Mucosa of gallbladder (tissue), 1 donor: ENCODE measurements at places on chromosomes 6 and 20. TPM values are rescaled to one million over a fixed set of nuclear protein-coding genes. Genes with fewer than 3 reads are reported as not detected.
A peak's percentile ranks its signal among the peaks of the same experiment; 100 is the strongest.

- DNase-seq, result no peak
These were observed 121.3 kb downstream of the TFAP2B start for GRCh38 chr6:50939931-50940330.

- DNase-seq, result no peak
These were observed 10.5 kb downstream of the DNAH8 start for GRCh38 chr6:38725414-38726183.

DNA sequence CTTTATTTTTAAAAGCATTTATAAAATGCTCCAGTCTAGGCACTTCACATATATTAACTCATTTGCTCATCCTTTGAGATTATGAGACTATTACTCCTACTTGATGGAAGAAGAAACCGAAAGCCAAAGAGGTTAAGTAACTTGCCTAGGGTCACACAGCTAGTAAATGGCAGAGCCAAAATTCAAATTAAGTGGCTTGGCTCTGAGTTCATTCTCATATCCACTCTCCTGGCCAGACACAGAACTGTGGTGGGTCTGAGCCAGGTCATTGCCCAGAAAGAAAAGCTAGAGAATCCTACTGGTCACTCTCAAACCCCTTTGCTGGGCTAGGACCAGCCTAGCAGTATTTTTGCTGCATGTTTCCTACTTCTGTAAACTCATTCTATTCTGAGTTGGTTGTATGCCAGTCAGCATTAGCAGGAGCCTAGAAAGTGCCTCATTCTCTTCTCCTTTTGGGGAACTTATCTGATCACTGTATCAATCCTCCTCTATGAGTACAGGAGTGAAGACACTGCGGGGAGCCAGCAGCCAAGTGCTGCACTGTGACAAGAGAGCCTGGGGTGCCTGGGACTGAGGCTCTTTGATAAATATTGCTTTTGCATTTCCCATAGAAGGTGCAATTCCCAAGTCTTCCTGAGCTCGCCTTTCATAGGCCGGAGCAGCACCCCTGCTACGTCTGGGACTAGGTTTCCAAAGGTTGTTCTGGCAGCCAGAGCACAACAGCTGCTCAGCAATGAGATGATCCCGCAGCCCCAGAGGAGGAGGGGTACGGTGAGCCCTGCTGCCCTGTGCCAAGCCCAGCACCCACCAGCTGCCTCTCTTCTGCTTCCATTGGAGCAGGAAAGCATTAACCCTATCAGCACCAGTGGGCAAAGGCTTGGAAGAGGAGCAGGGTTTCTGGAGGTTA is 728.3 kb downstream of the MAFB start:
- DNase-seq, result no peak

GRCh38 chr6:57173886-57174510 is 1.9 kb downstream of the BAG2 start:
- no peak for DNase-seq

DNA sequence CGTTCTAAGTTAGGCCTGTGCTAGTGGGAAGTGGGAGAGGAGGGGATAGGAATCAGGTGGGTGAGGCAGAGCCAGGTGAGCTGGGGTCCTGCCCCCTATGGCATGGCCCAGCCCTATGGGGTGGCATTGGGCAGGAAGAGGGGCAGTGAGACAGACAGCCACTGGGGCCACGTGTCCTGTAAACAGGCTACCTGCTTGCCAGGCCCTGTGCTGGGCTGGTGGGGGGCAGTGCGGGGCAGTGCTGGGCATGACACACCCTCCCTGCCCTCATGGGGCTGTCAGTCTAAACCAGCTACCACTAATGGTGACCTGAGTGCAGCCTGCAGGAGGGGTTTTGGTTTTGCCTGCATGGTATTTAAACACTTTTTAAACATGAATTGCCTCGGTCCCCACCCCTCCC is 10.1 kb upstream of the PMEPA1 start:
- DNase-seq, result no peak

DNA sequence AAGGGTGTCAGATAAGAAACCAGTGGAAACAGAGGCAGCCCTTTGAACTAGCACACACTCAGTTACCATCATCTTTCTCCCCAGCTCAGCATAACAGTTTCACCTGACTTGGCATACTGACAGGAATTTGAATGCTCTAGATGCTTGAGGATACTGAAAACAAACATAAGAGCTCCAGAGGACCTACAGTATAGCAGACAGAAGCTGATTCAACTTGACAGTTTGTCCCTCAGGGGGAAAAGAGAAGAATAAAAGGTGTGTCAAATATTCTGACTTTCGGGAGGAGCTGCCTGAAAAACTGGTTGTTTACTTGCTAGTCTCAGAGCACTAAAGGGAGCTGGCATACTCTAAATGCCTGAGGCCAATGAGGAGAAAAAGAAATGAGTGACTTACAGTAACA is 35.1 kb downstream of the EYS start:
- DNase-seq, result no peak

- no peak for DNase-seq
These were observed 8.9 kb downstream of the ARHGAP40 start for GRCh38 chr20:38610521-38610920.

DNA sequence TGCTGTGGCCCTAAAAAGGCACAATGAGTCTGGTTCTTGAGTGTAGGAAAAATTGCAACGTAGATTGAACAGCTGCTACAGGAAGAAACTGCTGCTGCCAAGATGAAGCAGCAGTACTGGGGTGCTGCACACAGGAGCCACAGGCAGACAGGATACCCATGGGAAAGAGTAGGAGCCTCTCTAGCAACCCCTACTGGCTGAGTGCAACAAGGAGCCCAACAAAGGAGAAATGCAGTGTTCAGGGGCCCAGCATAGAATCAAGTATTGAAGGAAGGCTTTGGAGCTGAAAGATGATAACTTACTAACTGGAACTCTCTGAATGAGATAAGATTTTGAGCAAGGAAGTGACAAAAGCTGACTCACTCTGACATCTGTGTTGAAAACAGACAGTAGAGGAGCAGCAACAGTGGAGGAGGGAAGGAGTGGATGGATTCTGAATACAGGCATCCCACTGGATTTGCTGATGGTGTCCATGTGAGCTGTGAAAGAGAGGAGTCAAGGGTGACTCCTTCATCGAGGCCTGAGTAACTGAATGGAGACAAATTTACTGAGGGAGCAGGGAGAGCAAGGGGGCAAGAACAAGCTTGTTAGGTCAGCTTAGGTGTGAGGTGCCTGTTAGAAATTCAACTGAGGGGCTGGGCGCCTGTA is 534.7 kb upstream of the JARID2 start:
- DNase-seq, result peak; percentile 55

GRCh38 chr6:83770910-83771309 is 62.0 kb upstream of the SNAP91 start:
- no peak for DNase-seq

GRCh38 chr6:85126485-85127167 is 323.3 kb upstream of the NT5E start:
- DNase-seq, result peak; percentile 24

DNA sequence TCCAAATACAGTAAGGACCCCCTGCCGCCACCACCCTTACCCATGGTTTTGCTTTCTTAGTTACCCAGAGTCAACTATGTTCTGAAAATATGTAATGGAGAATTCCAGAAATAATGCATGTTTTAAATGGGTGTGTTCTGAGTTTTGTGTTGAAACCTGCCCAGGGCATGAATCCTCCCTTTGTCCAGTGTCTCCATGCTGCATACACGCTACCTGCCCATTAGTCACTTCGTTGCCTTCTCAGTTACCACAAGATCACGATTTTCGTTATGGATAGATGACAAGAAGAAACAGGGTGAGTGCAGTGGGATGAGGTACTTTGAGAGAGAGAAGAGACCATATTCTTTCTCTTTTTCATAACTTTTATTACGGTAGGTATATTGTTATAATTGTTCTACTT is 10.6 kb downstream of the FARS2 start:
- no peak for DNase-seq

GRCh38 chr6:20569000-20569610 is 34.8 kb downstream of the CDKAL1 start:
- no peak for DNase-seq

DNA sequence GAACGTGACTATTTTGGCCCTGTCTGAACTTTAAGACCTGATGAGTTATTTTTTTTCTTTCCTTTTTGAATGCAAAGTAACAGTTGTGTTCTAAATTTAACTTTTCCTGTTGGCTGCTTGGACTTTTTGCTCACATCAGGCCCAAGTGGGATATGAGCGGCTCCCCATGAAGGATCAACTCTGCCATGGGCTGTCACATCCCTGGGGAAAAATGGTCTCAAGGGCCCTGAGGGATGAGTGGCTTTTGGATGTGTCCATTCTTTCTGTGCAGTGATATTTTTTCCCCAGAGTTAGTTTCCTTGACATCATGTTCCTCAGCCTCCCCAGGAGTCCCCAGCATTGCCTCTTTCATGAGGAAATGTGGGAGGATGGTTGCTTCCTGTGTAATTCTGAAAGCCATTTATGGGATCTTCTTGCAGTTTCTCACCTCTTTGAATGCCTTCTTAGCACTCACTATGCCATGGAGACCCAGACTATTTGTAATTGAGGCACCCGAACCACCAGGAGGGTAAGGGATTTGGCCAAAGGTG is 92.5 kb downstream of the SLC24A3 start:
- no peak for DNase-seq

DNA sequence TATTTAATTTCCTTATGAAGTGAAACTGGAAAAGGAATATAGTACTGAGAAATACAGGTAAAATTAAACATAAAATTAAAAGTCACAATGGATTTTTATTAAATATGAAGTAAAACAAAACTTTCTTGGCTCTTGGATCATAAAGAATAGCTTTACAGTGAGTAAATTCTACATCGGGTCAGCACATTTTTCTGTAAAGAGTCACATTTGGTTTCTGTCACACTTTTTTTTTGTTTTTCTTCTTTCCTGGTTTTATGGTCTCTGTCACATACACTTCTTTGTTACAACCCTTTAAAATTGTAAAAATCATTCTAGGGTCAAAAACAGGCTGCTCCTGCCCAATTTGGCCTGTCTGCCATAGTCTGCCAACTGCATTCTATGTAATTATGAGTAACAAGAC is 254.4 kb upstream of the POU3F2 start:
- DNase-seq, result no peak

DNA sequence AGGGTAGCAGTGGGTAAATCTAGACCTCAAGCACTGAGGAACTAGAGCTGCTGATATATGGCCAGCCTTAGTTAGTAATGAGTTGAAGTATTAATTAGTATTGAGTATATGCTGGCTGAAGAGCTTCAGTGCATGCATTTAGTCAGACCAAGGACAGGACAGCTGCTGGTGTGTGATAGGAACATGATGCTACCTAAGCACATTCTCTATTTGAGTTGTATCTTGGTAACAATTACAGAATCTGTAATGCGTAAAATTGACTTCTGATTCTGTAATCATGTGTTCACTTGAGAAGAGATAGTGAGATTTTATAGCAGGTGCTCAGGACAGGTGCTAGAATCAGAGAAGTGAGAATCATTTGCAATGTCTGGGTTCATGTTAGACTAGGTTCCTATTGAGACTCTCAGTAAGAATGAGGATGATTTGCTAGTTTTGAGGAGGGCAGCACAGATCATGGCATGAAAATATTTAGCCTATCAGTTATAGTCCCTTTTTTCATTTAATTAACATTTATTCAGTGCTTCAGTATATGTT is 369.4 kb upstream of the HS3ST5 start:
- no peak for DNase-seq

GRCh38 chr6:139640448-139640847 is 266.0 kb upstream of the CITED2 start:
- no peak for DNase-seq

- DNase-seq, result no peak
These were observed 278.1 kb upstream of the SASH1 start for GRCh38 chr6:148064406-148065134.

GRCh38 chr6:7073082-7073820 is 34.5 kb upstream of the RREB1 start:
- DNase-seq, result no peak

DNA sequence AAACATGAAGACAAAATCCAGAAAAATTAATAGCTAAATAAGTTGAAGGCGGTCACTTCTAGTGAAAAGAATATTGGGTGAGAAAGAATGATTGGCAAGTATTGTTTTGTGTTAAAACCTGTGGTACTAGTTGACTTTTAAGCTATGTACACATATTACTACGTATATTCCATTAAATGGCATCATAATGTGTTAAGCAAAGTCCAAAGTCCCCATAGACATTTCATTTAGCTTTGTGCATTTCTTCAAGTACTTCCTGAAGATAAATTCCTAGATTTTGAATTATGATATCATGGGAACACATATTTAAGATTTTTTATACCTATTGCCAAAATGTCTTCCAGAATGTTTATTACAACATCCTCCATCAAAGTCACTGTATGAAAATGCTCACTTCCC is 272.7 kb upstream of the IRAK1BP1 start:
- no peak for DNase-seq

- no peak for DNase-seq
These were observed 46.6 kb upstream of the TMEM30A start for GRCh38 chr6:75331151-75331550.

DNA sequence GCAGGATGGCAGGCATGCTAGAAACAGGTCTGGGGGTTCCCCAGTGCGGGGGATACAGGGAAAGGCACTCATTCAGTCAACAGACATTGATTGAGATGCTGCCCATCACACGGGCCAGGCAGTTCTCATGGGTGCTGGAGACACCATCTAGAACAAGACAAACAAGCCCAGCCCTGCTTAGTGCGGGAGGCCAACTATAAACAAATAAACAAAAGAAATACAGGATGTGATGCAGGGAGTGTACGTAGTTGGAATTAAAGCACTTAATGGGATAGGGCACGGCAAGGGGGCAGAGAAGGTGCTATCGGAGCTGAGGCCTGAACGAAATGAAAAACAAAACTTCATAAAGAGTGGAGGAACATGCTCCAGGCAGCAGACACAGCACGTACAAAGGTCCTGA is 169.3 kb downstream of the PREX1 start:
- DNase-seq, result no peak

DNA sequence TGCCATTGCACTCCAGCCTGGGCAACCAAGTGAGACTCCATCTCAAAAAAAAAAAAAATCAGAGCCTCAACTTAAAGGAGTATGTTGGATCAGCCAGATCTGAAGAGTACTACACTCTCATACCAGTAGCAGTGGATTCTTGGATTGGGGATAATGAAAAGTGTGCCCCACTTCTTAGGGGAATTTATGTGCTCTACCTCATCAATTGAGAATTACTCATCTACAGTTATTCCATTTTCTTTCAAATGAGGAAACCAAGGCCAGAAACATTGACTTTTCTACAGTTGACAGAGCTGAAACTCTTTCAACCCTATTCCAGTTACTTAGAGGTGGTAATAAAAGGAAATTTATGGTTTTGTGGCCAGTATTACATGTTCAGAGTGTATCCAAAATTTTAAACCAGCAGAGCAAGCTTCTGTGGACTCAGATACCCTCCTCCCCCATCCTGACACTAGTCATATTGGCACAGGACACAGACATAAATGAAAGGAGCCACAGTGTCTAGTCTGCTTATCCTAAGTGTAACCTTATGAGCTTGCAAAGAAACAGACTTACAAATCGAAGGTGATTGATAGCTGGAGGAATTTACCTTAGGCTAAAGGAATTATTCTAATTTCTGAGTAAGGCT is 51.2 kb downstream of the ORC3 start:
- DNase-seq, result no peak

TGM2 gene
- 389 TPM for total RNA-seq

ANKRD66 gene
- not detected for total RNA-seq

UBR2 gene
- 33.3 TPM for total RNA-seq

HLA-DOA gene
- 8.4 TPM for total RNA-seq

OR2B6 gene
- not detected for total RNA-seq

RAET1L gene
- not detected for total RNA-seq

CLDN20 gene
- total RNA-seq, result 0.23 TPM

RFX6 gene
- not detected for total RNA-seq

GSTA3 gene
- total RNA-seq, result not detected

WFDC11 gene
- total RNA-seq, result not detected

CST2 gene
- total RNA-seq, result not detected
